ENCODE measurements at places on chromosomes 12 and 14. TPM values are rescaled to one million over a fixed set of nuclear protein-coding genes. Genes with fewer than 3 reads are reported as not detected.

DEGS2 gene
- total RNA-seq, result 0.26 TPM

POTEM gene
- total RNA-seq, result not detected

ADAM21 gene
- 0.86 TPM for total RNA-seq

KCNA1 gene
- not detected for total RNA-seq

NXPH4 gene
- 49.1 TPM for total RNA-seq

MMAB gene
- 20.3 TPM for total RNA-seq

GLIPR1L2 gene
- total RNA-seq, result 0.46 TPM

RNASE3 gene
- total RNA-seq, result not detected

COX8C gene
- total RNA-seq, result not detected

SLC10A1 gene
- total RNA-seq, result not detected

TXNDC16 gene
- 4.9 TPM for total RNA-seq

BLTP3B gene
- total RNA-seq, result 41.7 TPM

ENDOU gene
- total RNA-seq, result 0.40 TPM

TAS2R14 gene
- total RNA-seq, result 4.3 TPM

VRK1 gene
- 10.5 TPM for total RNA-seq

GABARAPL1 gene
- 62.6 TPM for total RNA-seq

FBXO33 gene
- 20.3 TPM for total RNA-seq

GAS2L3 gene
- total RNA-seq, result 11.5 TPM

BRAP gene
- 17.6 TPM for total RNA-seq

KLRC1 gene
- total RNA-seq, result not detected

SERPINA12 gene
- total RNA-seq, result not detected

FGF6 gene
- total RNA-seq, result not detected

Data from smooth muscle cell of the pulmonary artery (primary cell).